Motor neuron (in vitro differentiated cells): ENCODE measurements at places on chromosomes 12 and 14. TPM values are rescaled to one million over a fixed set of nuclear protein-coding genes. Genes with fewer than 3 reads are reported as not detected.

DNA sequence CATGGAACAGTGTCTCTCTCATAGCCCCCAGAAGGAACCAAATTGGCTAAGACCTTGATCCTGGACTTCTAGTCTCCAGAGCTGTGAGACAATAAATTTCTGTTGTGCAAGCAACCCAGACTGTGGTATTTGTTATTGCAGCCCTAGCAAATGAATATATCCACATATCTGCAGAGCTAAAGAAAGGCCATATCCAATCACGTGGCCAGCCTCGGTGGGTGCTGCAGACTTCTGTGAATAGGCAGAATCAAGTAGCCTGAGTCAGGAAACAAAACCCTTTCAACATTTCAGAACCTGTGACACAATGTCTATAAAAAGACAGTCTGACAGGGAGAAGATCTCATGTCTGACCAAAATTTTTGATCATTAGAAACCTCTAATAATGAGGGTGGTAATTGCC, 71.0 kb upstream of the CPM start:
- ATAC-seq, result no peak

Gene CLEC14A
- total RNA-seq, result 0.10 and 0.14 TPM in 2 replicates

Gene KCNK13
- 0.10 TPM in 1 of 2 replicates, not detected in the other for total RNA-seq

DNA sequence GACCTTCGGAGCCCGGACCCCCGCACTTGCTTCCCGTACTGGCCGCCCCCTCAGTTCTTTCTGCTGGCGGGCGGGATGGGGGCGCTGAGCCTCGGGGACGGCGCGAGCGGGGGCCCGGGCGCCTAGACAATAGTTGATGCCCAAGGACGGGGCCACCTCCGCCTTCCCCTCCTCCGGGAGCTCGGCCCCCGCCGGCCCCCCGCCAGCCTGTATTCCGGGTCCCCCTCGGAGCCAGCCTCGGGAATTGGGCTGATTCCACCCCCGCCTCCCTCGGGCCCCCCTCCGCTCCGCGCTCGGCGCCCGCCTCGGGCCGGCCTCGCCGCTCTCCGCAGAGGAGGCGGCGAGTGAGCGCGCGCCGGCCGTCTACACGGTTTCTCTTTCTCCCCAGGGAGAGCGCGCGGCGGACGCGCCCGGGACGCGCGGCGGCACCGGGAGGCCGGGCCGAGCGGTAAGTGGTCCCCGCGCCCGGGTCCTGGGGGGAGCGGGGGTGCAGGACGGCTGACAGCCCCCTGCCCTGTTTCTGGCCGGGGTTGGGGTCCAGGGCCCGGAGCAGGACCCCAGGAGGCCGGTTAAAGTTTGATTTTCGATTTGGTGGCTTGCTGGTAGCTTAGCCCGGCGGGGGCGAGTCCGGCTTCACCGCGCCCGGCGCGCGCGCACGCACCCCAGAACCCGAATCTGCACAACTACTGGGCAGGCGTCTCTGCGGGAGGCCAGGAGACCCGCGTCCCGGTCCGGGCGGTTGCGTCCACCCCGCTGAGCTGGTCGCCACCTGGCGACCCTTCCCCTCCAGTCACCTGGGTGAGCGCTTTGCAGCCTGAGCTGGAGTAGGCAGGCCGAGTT, 413.7 kb downstream of the PCNX1 start:
- ATAC-seq, result peak; percentile 53

DNA sequence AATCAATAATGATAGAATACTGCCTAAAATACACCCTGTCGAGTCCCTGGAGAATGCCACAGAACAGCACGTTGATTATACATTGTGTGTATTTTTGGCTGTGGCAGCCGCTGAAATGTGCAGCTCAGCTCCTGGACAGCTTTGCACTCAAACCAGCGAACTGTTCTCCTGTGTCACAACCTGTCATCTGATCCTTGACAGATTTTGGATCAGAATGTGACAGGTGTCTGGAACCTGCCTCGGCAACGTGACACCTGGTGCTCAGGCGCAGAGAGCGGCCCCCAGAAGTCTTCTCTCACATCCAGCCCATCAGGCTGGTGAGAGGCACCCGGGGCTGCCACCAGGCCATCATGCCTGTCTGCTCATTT, 19.3 kb downstream of the MVK start:
- no peak for ATAC-seq

GRCh38 chr12:92877904-92878303, 51.2 kb downstream of the EEA1 start:
- ATAC-seq, result no peak
